ENCODE measurements at places on chromosomes 6 and 20.

- DNase-seq = no peak
These were observed 12.1 kb upstream of the RAMACL start for GRCh38 chr6:166598441-166599138.

DNA sequence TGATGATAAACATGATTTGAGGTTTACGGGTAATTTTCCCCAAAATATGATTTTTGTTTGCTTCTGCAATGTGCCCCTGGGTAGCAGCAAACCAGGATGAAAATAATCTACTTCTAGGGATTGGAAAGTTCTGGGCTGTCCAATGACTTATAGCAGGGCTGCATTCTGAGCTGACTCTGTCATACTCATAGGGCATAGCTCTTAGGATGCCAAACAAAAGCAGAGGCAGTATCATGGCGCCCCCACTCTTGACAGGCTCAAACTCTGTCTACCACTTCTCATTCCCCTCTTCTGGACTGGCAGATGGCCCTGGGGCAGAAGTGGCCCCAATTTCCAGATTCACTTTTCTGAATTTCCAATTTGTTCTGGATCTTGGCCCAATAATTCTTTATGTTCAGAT lies 10.3 kb downstream of the SERPINB1 start:
- DNase-seq = no peak

GRCh38 chr6:111741177-111741952 lies 131.9 kb downstream of the FYN start:
- no peak for DNase-seq

DNA sequence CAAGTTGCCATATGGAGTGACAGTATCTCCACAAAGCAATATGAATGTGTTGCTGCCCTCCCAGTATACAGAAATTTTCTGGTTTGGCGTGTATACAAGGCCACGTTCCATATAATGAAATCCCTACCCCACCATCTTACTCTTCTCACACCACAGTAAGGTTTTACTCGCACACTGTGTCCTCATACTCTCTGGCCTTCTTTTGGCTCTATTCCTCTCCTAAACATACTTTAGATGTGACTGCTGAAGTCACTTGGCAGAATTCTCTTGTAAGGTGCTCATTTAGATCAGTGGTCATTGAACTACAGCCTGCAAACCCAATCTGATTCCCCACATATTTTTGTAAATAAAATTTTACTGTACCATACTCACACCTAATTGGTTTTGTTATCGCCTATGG lies 123.2 kb downstream of the RFPL4B start:
- DNase-seq = no peak

GRCh38 chr20:33061658-33062028 lies 7.9 kb downstream of the BPIFB3 start:
- DNase-seq = no peak

GRCh38 chr6:139895205-139895793 lies 520.9 kb upstream of the CITED2 start:
- no peak for DNase-seq

DNA sequence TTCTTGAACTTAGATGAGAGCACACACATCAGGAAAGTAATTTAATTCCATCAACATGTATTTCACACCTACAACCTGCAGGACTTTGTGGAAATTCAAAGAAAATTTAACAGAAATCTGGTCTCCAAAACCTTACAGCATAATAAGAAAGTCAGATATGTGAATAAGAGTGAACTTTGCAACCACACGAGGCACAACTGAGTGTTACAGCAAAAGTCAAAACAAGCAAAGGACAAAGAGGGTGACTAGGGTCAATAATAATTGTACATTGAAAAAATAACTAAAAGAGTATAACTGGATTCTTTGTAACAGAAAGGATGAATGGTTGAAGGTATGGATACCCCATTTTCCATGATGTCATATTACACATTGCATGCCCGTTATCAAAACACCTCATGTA lies 113.8 kb downstream of the MTFR2 start:
- DNase-seq = no peak

DNA sequence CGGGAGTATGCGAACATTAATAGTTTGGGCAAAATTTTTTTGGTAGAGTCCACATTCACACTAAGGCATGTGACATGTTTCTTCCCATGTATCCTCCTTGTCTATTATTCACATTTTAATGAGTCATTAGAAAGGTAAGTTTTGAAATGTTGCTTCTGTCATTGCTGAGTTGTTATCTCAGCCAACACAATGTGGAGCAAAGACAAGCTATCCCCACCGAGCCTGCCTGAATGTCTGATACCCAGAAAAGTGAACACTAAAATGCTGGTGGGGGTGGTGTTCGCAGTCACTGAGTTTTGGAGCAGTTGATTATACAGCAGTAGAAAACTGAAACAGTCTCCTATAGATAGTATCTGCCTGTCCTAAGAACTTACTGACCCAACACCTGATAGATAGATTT lies 68.3 kb upstream of the ASF1A start:
- no peak for DNase-seq

DNA sequence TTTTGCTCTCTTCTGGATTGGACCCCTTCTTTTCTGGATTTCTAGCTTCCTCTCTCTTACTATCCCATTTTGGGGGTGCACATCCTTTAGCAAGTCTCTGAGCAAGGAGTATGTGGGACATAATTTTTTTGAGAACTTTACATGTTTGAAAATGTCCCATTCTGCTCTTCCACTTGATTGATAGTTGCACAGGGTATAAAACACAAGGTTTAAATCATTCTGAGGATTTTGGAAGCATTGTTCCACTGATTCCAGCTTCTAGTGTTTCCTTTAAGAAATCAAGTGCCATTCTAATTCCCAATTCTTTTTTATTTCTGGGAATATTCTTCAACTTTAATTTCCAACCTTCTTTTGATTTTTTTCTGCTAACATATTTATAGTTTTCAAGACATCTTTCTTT lies 60.7 kb downstream of the APCDD1L start:
- no peak for DNase-seq

GRCh38 chr6:106830930-106831329 lies 143.6 kb downstream of the CD24 start:
- DNase-seq = no peak

- DNase-seq = no peak
These were observed 85.8 kb downstream of the PHACTR3 start for GRCh38 chr20:59690101-59690500.

DNA sequence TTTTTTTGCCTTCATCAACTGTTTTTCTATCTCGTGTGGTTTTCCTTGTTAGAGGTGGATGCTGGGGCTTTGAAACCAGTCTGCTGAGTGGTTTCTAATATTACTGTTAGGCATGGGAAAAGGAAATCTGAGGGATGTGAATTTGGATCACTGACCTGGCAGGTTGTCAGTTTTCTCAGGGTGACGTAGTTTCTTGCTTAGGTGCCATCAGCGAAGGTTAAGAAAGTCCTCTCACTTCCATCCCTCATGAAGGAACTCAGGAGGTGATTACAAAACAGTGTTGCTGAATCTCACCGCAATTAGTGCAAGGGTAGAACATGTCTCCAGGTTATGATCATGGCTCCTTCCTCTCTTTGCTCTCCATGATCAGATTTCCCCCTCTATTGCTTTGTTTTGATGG lies 135.9 kb downstream of the SOX4 start:
- DNase-seq = no peak
